ENCODE measurements at places on chromosomes 3 and 15. TPM values are rescaled to one million over a fixed set of nuclear protein-coding genes. Genes with fewer than 3 reads are reported as not detected.

GRCh38 chr3:195582947-195583346 is 793 bp downstream of the APOD start:
- DNase-seq = no peak

PTX3 gene
- 3.0 TPM for total RNA-seq

- no peak for DNase-seq
Measured at GRCh38 chr15:20643829-20644425, 102.3 kb upstream of the GOLGA6L6 start.

- no peak for DNase-seq
Measured at GRCh38 chr3:58668247-58668646, 1.7 kb upstream of the FAM3D start.

- DNase-seq = no peak
Measured at GRCh38 chr3:13539671-13540070, 9.3 kb upstream of the FBLN2 start.

- DNase-seq = no peak
Measured at GRCh38 chr15:79815468-79815867, 81.3 kb downstream of the MTHFS start.

DNA sequence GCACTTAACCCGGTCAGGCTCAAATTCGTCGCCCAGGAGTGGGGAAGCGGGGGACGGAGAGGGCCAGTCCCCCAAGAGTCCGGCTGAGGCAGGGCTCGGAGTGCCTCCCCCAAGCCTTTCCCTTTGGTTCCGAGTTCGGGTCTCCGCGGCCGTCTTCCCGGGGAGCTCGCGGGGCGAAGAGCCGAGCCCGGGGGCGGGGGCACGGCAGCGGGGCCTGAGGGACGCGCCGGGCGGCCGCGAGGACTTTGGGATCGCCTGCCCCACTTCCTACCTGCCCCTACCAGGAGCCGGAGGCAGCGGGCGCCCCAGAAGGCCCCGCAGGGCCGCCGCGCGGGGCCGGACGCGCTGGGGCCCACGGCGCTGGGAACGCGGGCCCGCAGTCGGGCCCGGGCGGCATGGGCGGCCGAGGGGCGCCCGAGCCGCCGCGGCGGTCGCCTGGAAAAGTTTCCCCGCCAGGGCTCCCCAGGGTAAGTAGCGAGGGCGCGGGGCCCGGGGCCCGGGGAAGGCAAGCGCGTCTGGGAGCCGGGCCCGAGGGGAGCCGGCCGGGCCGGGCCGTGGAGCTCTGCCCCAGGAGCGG is 2.8 kb downstream of the FURIN start:
- DNase-seq = no peak

CLDN18 gene
- not detected for total RNA-seq

- DNase-seq = no peak
Measured at GRCh38 chr3:134148534-134148933, 102.1 kb downstream of the RYK start.

DNA sequence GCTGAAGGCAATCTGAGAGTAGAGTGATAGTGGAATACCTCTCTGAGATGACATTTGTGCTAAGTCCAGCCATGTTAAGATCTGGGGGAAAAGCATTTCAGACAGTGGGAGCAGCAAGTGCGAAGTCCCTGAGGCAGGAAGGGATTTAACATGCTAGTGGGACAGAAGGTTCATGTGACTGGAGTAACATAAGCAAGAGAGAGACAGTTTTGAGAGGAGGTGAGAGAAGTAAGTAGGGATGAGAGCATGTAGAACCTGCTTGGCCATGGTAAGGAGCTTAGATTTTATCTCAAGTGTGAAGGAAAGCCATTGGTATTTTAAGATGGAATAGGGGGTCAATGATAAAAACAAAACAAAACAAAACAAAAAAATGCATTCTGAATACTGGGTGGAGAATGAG is 358.6 kb upstream of the KCNH8 start:
- DNase-seq = no peak

RASL12 gene
- total RNA-seq = 0.74 TPM

DNA sequence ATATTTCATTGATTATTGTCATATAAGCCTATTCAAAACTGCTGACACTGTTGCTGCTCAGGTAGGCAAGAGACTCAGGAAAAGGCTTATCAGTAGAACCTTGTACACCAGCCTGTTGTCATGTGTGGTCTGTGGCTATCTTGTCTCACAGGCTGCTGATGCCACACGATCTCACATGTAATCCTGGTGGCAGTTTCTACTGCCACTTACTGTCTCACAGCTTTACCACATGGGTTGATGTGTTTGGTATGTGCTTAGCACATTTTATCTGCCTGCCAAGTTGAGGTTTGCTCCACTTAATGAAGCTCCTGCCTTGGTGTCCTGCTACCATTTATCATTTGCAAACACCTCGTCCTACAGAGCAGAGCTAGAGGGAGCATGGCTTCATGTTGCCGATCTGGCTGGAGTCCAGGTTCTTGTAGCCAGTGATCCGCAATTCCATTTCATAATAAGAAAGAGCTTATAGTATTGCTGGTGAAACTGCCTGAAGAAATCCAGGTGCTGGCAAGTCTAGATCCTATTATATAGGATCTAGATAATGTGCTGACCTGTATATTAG is 637.9 kb downstream of the NLGN1 start:
- DNase-seq = no peak

DNA sequence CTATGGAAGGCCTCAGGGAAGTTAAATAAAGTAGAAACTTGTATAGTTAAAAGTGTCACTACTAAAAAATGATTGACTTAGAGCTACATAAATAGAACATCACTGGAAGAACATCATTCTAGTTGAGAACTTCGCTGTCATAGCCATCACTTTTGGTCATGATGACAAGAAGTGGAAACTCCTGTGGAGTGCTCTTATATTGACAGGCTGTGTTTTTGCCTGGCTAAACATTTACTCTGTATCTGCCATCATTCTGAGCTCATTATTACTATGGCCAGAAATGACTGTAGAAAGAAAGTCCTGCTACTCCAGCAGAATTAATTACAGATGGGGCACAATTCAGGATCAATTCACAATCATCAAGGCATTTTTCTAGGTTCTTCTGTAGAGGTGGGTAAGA is 165.1 kb upstream of the GOLIM4 start:
- no peak for DNase-seq

WDR93 gene
- total RNA-seq = 0.09 TPM

GRCh38 chr3:187648177-187648576 is 22.0 kb downstream of the SST start:
- no peak for DNase-seq

DNA sequence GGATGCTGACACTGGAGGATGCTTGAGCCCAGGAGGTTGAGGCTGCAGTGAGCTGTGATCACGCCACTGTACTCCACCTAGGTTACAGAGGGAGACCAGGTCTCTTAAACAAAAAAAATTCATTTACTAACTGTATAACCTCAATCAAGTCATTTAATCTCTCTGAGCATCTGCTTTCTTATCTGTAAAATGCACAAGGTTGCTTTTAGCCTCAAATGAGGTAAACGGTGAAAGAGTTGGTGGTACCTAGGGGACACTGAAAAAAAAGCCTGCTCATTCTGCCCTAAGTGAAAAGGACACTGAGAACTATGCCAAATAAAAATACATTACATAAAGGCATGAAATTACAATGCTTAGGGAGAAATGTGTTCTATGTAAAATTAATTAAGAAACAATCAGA is 3.4 kb downstream of the PP2D1 start:
- DNase-seq = no peak

HTD2 gene
- total RNA-seq = 3.3 TPM

VWA5B2 gene
- total RNA-seq = 2.6 TPM

- no peak for DNase-seq
Measured at GRCh38 chr3:64574194-64574593, 113.6 kb downstream of the ADAMTS9 start.

GRCh38 chr3:161314836-161315395 is 56.4 kb downstream of the SPTSSB start:
- DNase-seq = no peak

SCG3 gene
- total RNA-seq = 2.5 TPM

DNA sequence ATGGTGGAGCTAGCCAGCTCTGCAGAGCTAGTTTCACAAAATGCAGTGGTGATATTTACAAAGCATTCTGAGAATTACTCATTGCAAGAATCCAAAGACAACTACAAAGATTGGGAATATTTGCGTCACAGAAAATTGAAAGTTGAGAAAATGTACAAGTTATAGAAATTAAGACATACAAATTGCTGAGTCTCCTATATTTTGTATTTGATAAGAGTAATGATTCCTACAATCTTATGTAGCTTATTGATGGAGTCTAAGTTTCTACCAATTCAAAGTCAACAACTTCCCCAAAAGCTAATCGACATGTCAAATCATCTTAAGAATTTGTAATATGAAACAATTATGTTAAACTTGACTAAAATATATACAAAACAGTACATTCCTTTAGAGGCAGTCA is 46.4 kb upstream of the TOP2B start:
- no peak for DNase-seq

GRCh38 chr3:72976281-72976741 is 20.3 kb upstream of the PPP4R2 start:
- DNase-seq = no peak

PATL2 gene
- 0.93 TPM for total RNA-seq

NANOGP8 gene
- not detected for total RNA-seq

SLC28A2 gene
- total RNA-seq = not detected

- no peak for DNase-seq
Measured at GRCh38 chr3:196650740-196651311, 11.3 kb downstream of the NRROS start.

CTXN2 gene
- total RNA-seq = not detected

SIDT1 gene
- total RNA-seq = 0.28 TPM

- DNase-seq = no peak
Measured at GRCh38 chr3:146153429-146153828, 7.6 kb downstream of the PLOD2 start.

- peak; percentile 57 for DNase-seq
Measured at GRCh38 chr15:93524432-93524831, 435.4 kb upstream of the RGMA start.

DNA sequence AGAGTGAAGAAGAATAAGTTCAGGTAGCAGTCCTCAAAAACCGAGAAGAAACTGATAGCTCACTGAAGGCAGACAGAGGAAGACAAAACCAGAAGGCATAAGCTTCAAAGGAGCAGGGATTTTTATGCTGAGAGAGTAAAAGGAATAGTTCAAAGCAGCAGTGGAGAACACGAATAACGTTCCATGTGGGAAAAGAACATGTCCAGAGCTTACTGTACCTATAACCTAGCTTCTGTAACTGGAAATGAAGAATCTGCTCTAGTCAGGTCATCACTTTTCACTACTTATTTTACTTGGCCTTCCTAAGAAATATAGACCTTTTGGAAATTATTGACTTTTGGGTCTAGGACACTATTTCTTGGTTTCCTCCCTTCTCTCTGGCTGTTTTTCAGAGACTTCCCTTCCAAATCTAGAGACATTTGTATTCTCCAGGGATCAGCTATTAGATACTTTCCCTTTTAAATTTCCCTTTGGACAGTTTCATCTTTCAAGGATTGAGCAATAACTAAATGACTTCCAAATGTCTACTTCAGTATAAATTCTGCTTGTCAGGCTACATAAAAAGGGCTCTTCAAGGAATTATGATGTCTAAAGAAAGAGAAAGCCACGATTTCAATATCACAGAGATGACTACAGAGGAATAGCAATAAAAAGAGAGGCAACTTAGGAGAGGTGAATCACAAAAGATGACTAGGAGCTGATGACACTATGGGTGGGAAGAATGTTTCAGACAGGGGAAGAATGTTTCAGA is 46.7 kb downstream of the UBE3A start:
- no peak for DNase-seq

- DNase-seq = no peak
Measured at GRCh38 chr3:128362026-128362965, 104.4 kb downstream of the DNAJB8 start.

DNA sequence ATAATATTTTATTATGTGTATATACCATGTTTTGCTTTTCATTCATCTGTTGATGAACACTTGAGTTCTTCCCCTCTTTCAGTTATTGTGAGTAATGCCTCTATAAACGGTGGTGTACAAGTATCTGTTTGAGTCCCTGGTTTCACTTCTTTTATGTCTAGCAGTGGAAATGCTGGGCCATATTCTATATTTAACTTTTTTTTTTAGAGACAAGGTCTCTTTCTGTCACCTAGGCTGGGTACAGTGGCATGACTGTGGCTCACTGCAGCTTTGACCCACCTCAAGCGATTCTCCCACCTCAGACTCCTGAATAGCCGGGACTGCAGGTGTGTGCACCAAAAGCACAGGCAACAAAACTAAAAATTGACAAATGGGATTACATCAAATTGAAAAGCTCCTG is 19.9 kb downstream of the GOLM2 start:
- DNase-seq = no peak

LMAN1L gene
- total RNA-seq = not detected

DNA sequence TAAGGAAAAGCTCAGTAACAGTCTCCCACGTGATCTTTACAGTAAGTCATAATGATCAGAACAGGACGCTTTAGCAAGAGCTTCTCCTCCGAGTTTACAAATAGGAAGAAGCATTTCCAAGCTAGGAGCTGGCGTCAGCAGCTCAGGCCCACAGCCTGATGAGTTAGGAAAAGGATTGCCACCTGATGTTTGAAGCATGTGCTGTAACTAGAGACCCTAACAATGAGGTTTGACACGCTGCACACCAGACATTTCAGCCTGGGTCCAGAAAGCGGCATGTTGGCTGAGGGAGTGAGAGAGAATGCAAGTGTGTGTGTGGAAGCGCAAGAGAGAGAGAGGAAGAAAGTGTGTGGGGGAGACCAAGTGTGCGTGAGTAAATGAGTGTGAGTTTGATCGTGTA is 47.3 kb downstream of the TLE3 start:
- DNase-seq = no peak

Data from pancreas (tissue), 10 donors.